ENCODE measurements at places on chromosomes 5 and 9. TPM values are rescaled to one million over a fixed set of nuclear protein-coding genes. Genes with fewer than 3 reads are reported as not detected.

GRCh38 chr9:119053070-119053469, 316.2 kb downstream of the BRINP1 start:
- no peak for DNase-seq

DNA sequence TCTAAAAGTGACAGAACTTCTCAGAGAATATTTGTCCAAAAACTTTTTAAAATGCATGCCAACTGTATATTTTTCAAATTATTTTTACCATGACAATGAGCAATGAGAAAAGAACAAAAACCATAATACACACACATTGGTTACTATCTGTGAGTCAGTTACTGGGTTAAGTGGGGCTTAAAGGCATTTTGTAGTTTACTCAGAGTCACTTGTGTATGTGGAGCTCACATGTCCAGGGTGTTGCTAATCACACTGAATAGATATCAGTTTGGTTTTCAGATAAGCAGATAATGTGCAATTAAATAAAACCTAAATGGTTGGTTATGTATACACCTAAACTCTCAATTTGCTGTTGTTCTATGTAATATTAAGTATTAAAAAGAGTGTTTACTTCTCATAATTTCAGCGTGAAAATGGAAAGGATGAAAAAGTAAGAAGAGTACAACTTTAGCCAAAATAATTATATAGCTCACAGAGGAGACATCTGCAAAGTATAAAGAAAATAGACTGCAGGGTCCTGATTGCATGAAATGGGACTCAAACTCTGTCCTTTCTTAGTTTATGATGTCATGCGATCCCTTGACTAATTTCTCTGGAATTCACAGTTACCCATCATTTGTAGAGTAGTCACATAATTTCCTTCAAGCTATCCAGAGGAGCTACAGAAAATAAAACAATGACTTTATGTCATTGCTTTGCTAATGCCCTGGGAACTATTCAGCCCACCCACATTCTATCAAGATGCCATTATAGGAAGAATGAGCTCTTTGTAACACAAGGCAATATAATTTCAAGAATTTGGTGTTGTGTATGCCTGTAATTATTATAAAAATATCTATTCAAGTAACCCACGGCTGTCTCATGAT, 388.0 kb upstream of the ZNF608 start:
- peak; percentile 84 for DNase-seq

- peak; percentile 73 for DNase-seq
Measured at GRCh38 chr9:86909388-86909787, 37.9 kb downstream of the GAS1 start.

DNA sequence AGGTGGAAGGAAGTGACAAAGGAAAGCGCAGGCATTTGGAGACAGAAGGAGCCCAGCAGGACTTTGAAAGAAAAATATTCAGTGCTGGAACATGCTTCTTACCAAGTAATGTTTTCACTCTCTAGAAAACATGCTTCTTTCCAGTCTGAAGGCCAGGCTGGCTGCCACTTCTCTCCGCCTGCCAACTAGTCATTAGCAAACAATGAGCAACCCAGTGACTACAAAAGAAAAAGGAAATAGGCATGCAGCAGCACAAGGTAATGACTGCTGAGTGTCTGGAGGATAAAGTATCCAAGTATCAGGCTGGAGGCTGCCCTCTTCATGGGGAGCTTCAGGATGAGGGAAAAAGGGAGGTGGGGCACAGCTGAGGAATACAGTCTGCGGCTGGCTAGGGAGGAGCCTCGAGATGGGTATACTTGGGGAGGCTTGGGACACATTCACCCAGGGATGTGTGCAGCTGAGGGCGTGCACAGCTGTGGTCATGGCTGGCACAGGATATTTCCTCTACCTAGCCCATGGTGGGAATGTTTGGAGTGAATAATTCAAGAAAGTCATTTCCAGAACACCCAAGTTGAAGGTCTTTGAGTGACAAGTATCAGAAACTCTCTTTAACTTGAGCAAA, 161.5 kb upstream of the KIF2A start:
- peak; percentile 68 for DNase-seq

- peak; percentile 26 for DNase-seq
Measured at GRCh38 chr5:11251247-11251646, 490.2 kb upstream of the DAP start.

DNA sequence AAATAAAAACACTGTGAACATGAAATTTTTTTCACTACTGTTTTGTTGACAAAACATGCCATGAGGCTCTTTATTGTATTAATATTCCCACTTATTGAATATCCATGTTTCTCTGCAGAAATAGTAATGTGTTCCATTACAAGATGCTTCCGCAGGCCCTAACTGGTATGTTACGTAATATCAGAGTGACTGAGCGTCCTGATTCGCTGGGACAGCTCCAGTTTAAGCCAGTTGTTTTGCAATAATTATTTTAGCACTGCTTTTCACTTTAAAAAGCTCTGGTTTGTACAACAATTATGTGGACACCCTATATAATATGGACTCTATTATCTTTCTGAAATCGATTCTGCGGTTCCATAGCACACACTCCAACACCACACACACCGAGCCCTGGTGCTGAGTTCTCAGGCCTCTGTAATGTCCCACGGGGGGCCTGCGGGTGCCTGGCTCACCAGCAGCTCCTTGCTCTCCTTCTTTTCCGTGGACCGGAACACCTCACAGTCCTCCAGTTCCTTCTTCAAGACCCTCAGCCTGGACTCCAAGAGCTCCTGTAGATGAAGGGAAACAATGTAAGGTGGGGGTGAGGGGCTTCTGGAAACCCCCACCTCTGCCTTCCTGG, 1.8 kb downstream of the TRIM7 start:
- DNase-seq: peak; percentile 85

DNA sequence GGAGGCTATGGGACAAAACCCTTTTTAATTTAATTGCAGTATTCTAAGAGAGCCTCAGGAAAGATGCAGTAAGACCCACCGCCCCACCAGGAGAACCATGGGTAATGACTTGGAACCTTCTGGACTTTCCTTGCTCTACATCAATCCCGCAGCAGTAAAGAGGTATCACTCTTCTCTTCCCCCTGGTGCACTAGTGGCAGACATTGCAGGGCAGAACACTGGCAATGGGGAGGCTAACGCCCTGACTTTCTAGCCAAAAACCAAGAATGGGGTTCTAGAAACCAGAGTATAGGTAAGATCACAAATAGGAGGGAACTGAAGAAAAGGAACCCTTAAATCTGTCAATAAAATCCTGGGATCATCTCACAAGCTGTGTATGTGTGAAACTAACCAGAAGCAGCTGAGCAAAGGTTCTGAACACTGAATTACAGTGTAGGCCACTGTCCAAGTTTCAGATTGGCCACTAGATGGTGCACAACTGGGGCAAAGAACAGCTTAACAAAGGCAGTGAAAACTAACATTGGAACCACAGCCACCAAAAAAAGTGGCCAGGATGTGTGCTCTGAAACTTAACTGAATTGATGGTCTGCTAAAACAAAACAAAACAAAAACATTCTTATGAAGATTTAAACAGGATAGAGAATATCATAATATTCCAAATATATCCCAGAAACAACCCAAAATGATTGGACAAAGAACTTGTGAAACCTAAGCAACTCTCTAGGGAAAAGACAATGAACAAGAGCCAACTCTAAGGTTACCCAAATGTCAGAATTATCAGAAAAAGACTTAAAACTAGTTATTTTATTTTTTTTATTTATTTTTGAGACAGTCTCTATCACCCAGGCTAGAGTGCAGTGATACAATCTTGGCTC, 6.6 kb upstream of the FAM151B start:
- DNase-seq: peak; percentile 78

DNA sequence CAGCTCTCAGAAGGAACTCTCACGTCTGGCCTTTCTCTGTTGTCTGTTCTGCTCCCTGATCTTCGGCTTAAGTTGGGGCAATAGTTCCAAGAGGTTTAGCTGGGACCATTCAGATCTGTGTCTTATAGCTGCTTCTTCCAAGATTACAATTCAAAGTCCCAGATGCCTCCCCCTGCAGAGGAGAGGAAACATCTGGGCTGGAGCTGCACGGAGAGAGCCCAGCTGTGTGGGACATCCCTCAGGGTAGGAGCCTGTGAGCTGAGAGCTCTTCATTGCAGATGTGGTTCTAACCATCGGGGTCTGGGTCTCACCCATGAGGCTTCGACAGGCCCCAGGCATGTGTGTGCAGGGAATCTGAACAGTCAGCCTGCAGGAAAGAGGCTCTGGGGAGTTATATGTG, 9.0 kb upstream of the PHF19 start:
- DNase-seq: no peak

GPX3 gene
- 4.4 TPM for polyA plus RNA-seq

PIP5K1B gene
- polyA plus RNA-seq: not detected

LRRC8A gene
- 35.6 TPM for polyA plus RNA-seq

Measured in GM23248 (cell line).